Effector CD8-positive, alpha-beta T cell (primary cell): ENCODE measurements at places on chromosomes 5 and 9.

DNA sequence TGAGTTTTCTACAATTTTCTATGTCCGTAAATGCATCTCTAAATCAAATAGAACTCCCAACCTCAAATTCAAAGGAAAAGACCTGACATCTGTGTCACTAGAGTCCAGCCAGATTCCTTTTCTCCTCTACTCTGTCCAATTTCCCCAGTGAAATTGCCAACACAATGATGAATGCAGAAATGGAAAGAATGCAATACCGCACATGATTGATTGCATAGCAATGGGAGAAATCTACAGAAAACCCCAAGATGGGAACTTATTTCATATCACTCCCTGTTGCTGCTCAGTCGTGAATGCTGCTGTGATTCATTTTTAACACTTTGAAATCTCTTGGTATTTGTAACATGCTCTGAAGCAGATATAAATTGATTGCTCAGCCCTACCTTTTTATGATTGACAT lies 355.1 kb upstream of the TUSC1 start:
- no peak for DNase-seq

- DNase-seq: no peak
Observed at GRCh38 chr5:131563434-131564228, 71.4 kb downstream of the RAPGEF6 start.

- no peak for DNase-seq
Observed at GRCh38 chr5:6768590-6769230, 55.5 kb downstream of the TENT4A start.

DNA sequence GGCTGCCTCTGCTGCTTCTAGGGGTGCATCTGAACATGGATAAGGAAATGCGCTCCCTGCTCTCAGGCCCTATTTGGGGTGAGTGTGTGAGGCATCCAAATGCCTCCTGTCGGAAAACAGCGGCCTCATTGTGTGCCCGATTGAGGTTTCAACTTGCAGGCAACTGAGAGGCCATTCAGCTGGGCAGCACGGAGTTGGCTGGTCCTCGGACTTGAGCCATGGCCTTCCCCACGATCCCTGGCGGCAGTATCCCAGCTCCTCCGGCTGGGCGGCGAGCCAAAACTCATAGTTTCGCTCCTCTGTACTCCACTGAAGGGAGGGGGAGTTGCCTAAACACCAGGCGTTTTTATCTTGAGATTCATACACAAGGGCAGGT lies 597.3 kb upstream of the SGCD start:
- no peak for DNase-seq
